ENCODE measurements at places on chromosomes 11 and 22. TPM values are rescaled to one million over a fixed set of nuclear protein-coding genes. Genes with fewer than 3 reads are reported as not detected.

DNA sequence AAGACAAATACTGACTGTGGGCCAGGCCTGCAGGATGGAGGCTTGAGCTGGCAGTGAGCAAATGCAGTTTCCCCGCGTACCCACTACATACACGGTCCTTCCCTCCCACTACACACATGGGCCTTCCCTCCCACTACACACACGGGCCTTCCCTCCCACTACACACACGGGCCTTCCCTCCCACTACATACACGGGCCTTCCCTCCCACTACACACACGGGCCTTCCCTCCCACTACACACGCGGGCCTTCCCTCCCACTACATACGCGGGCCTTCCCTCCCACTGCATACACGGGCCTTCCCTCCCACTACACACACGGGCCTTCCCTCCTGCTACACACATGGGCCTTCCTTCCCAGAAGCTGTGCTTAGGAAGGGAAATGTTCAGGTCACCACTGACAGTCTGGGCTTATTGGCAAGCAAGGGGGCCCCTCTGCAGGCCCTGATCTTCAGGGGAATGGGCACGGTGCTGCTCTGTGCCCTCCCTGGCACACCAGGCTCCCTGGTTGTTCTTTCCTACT, 10.8 kb downstream of the DNAL4 start:
- DNase-seq: no peak

- no peak for DNase-seq
These were observed 43.8 kb downstream of the KCNQ1OT1 start for GRCh38 chr11:2655834-2656622.

DNA sequence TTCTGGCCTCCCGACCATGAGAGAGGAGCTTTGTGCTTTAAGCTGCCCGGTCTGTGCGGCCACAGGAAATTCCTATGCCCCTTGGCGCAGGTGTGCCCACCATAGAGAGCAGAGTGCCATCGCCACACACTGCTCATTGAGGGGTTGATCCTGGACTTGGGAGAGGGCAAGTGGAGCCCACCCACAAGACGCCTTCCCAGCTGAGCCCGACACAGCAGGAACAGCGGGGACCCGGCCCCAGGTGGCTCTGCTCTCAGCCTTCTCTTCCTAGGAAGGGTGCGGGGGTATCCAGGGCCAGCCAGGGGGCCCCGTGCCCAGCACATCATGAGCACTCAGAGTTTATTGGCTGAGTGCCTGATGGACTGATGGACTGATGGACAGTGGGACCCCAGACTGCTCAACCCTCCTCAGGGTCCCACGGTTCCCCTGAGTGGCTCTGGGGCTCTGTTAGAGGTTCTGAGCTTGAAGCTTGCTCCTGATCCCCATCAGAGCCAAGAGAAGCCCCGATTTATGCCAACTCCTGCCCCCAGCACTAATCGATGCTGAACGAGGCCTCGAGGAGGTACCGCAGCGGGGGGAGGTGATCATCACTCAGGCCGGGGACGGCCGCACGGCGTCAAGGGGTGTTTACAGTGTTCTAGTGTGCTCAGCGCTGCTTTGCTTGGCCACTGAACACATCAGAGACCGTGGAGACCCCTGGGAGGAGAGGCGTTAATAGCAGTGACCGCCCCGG, 13.5 kb upstream of the MRGPRD start:
- DNase-seq: no peak

Gene HBE1
- polyA plus RNA-seq: 9.3 TPM

Gene UCP3
- polyA plus RNA-seq: 3.0 TPM
